ENCODE measurements at places on chromosomes 1 and 21.

DNA sequence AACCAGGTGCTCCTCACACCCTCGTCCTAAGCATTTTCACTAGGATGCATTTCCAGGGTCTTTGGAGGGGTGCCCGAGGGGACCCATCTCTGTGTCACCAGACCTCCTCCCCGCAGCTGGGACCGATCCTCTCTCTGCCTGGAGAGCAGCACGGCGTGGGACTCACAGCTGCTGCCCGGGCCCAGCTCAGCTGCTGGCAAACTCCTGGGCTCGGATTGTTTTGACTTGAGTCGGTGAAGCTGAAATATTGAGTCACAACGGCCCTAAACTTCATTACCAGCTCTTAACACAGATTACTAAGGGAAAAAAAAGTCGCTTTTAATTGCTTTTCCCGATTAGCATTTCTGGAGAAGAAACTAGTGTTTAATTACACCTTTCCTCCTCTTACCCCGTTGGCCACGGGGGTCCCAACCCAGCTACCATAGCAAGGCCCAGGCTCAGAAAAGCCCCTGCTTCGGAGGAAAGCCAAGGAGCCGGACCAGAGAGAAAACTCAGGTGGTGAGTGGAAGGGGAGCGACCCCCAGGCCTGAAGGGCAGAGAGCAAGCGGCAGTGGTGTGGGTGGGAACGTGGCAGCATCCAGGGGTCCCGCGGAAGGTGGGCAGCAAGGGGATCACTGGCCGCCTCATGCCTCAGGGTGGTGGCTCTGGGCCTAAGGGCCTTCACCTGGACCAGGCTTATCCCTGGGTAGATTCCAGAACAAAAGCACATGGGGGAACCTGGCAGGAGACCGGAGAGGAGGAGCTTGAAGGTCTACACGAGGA, 41.7 kb downstream of the CASZ1 start:
- no peak for DNase-seq

GRCh38 chr1:159925719-159926078, 392 bp upstream of the TAGLN2 start:
- DNase-seq: no peak

DNA sequence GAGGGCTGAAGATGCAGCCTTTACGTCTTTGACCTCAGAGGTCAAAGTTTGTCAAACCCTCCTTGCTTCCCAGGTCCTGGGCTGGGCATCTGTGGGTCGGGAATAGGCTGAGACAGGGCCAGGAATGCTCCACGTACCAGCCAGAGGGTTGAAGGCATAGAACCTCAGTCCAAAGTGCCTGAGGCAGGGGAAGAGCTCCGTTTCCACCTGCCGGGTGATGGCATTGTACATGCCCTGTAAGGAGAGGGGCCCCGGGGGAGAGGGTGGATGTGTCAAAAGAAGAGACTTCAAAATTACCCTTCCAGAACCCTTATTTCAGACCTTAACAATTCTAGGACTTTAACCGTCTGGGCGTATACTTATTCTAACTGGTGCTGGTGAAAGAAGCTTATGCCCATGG, 3.7 kb downstream of the AKR7A3 start:
- DNase-seq: no peak

DNA sequence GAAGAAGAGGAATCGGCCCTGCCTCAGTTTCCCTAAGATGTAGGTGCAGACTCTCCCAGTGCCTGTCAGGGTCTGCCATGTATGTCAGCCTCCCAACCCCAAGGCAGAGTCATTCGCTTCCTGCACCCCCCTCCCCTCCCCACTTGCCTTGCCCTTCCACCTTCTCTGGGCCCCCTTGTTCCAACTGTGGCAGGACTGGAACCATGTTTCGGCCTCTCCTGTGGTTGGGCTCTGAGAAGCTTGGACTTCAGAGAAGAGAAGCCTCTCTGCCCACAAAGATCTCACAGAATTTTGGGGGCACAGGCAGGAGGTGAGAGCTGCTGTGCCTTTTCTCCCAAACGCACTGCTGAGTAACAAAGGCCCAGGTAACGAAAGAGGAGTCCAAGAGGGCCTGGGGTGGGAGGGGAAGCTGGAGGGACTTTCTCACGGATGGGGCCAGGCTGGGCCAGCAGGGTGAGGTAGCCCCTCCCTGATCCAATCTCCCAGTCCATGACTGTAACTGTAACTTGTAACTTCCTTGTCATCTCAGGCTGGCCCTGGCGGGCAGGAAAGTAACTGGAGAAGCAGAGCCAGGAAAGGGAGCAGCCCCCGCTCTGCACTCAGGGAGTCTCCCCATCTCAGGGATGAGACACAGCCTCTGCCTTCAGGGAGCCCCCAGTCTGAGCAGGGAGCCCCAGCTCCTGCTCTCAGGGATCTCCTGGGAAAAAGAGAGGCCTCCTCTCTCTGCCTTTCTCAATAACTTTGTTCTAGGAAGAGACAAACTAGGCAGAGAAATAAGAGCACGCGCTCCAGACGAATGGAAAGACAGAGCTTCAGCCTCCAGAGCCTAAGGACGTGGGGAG, 11.3 kb downstream of the CRABP2 start:
- DNase-seq: no peak

- DNase-seq: no peak
Measured at GRCh38 chr21:38768471-38769063, 37.2 kb upstream of the ETS2 start.

DNA sequence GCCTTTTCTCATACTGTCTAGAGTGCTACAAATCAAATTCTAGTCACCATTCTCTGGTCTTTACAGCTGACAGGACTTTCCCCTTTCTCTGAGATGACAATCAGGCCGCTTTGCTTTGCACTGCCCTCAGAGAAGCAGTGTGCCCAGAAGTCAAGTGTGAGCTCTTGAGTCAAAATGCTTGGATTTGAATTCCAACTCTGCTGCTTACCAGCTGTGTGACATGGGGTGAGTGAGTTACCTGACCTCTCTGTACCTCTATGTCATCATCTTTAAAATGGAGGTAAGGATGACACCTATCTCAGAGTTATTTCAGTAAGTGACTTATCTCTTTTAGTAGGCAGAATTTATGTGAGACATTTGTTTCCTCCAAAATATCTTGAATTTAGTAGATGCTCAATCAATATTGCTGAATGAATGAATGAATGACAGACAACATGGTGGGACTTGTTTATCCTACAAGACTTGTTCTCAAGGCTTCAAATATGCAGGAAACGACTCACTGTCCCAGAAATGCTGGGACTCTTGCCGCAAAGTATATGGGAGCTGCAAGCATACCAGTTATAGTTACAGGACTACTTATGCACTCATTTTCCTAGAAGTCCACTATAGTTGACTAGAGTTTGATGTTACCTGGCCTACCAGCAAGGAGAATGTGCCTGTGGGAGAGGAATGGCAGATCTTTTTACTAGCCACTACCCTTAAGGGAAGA, 38.1 kb upstream of the A3GALT2 start:
- no peak for DNase-seq

GRCh38 chr1:230123280-230124185, 56.5 kb downstream of the GALNT2 start:
- DNase-seq: no peak

GRCh38 chr1:201379733-201380242, 2.3 kb upstream of the TNNT2 start:
- no peak for DNase-seq

DNA sequence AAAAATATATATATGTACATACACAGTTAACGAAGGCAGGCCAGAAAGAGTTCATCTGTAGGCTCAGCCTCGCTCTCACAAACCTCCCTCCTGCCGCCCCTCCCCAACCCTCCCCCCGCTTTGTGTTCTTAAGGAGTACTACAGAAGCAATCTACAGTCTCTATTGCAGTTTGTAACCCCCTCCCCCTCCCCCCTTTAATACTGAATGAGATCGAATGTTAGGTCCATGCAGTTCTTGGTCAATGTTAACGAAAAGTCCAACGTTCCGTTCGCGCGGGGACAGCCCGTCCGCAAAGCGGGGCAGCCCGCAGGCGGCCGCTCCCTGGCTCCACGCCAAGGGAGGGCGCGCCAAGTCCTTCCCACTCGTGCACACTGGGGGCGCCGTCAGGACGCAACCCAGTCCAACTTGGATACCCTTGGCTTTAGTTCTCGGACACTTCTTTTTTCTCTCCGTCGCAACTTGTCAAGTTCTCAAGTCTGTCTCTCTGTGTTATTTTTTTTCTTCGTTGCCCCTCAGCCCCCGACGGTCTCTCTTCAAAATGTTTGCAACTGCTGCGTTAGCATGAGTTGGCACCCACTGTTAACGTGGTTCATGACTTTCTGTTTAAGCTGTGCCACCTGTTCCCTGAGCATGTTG, 2.2 kb downstream of the JUN start:
- peak; percentile 62 for DNase-seq

DNA sequence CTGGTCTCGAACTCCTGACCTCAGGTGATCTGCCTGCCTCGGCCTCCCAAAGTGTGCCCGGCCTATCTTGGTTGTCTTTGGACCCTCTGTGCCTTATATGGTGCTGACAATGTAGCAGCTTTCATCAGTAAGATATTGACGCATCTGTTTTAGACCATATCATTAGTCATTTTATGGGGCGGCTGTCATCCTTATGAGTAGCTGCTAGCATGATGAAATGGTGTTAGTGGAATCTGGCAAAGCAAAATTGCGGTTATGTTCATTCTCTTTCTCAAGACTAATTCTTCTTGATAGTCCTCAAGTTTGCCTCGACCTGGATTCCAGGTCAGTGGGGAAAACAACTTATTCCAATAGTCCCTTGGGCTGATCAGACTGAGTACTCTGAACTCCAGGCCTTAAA, 199.9 kb downstream of the PRDM2 start:
- no peak for DNase-seq

DNA sequence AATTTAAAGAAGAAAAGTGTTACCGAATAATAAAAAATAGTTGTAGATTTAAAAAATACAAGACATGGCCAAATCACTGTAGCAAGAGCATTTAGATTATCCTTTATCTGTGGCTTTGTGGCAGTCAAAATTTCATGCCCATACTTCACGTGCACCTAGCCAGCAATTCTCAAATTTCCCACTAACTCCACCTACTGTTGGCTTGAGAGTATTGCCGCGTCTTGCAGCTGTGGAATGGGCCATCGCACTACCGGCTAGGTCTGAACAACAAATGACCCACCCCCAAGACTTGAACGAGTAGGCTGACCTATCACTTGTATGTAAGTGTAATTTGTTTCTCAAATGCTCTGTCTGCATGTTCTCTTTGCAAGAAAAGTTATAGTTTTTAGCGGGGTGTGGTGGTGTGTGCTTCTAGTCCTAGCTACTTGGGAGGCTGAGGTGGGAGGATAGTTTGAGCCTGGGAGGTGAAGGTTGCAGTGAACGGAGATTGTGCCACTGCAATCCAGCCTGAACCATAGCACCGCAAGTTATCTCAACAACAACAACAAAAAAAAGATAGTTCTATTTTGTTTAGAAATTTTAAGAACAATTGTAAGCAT, 4.1 kb downstream of the KRTAP13-4 start:
- no peak for DNase-seq

GRCh38 chr1:6347641-6348487, 45.7 kb downstream of the ACOT7 start:
- peak; percentile 42 for DNase-seq

GRCh38 chr1:1206966-1207531, 657 bp upstream of the TNFRSF18 start:
- no peak for DNase-seq

GRCh38 chr1:2429780-2430591, 17.6 kb upstream of the PEX10 start:
- DNase-seq: no peak

DNA sequence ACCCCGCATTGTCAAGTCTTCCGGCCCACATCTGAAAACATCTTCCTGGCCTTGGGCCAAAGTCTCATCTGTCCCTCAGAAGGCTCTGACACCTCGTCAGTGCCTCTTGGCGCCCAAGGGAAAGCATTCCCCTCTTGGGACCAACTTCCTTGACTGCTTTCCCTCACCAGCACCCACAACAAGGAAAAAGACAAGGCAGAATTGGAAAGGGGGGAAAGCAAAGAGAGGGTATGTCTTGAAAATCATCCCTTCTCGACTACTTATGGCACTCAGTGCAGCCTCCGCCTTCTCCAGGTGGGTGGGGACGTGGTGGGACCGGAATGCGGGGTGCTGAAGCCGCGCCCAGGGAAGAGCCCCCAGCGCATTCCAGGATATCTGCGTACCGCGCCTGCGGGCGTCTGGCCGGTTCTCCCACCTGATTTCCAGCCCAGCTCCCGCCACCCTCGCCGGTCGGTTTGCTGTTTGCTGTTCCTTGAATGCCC, 554 bp upstream of the SLC39A1 start:
- peak; percentile 13 for DNase-seq

DNA sequence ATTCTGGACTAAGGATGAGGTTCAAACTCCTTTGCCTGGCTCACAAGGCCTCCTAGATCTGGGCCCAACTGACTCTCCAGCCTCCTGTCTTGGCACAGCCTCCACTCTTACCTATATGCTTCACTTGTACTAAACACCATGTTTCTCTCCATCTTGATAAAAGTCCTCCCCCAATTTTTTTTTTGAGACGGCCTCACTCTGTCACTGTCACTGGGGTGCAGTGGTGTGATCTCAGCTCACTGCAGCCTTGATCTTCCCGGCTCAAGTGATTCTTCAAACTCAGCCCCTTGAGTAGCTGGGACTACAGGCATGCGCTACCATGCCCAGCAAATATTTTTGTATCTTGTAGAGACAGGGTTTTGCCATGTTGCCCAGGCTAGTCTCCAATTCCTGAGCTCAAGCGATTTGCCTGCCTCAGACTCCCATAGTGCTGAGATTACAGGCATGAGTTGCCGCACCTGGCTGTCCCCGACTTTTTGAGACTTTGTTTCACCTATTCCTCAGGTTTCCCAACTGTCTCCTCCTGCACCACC, 39.7 kb downstream of the CD34 start:
- no peak for DNase-seq

DNA sequence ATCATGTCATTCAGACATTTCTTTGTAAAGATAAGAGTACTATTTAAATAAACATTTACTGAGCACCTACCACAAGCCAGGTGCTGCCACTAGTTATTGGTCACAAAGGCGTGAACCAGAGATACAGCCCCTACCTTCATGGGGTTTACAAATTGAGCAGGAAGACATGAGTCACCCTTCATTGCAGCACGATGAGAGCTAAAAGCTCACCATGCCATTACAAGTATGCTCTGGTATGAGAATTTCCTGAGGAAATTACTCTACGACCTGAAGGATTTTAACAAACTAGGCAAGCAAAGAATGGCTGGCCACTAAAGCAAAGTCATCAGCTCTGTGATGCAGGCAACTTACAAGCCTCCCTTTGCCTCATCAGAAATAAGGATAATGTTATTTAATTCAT, 346.8 kb downstream of the BRINP2 start:
- DNase-seq: no peak

DNA sequence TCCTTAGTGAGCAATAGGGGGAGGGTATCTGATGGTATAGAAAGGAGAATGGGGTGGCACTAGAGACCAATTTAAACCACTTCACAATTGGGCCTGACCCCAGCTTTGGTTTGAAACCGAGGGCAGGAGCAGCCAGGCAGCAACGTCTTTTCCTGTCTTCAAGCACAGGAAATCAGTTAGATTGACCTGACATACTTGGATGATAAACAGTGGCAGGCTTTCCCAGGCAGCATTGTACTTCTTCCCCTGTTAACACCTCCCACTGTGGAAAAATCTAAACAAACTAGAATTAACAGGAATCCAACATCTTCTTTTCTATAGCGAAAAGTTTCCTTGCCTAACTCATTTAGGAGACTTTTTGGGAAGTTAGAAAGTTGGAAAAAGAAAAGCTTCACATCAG, 40.6 kb downstream of the SELL start:
- no peak for DNase-seq
